ENCODE measurements at places on chromosomes 16 and 17.

DNA sequence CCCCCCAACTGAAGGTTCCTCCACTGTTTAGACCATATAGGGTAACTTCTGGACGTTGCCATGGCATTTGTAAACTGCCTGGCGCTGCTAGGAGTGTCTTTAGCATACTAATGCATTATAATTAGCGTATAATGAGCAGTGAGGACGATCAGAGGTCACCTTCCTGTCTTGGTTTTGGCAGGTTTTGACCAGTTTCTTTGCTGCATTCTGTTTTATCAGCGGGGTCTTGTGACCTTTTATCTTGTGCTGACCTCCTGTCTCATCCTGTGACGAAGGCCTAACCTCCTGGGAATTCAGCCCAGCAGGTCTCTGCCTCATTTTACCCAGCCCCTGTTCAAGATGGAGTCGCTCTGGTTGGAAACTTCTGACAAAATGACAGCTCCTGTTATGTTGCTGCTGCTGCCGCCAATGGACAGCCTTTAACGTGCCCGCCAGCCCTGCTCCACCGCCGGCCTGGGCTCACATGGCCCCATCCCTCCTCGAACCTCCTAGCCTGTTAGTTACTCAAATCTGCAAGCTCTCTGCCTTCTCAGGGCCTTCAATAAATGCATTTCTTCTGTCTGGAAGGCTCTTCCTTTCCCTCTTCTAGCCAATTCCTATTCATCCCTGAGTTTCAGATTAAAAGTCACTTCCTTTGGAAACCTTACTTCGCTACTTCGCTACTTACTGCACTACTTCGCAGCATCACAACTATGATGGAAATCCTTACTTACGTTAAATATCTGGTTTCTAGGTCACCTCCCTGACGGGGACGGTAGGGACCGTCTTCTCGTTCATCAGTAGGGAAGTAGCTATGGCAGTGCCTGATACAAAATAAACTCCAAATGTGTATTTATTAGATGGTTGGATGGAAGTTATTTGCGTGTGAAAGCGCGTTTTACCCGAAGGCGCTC lies 640 bp upstream of the NAGLU start:
- DNase-seq, result no peak

GRCh38 chr17:80360396-80360795 lies 54.6 kb upstream of the ENDOV start:
- no peak for DNase-seq

DNA sequence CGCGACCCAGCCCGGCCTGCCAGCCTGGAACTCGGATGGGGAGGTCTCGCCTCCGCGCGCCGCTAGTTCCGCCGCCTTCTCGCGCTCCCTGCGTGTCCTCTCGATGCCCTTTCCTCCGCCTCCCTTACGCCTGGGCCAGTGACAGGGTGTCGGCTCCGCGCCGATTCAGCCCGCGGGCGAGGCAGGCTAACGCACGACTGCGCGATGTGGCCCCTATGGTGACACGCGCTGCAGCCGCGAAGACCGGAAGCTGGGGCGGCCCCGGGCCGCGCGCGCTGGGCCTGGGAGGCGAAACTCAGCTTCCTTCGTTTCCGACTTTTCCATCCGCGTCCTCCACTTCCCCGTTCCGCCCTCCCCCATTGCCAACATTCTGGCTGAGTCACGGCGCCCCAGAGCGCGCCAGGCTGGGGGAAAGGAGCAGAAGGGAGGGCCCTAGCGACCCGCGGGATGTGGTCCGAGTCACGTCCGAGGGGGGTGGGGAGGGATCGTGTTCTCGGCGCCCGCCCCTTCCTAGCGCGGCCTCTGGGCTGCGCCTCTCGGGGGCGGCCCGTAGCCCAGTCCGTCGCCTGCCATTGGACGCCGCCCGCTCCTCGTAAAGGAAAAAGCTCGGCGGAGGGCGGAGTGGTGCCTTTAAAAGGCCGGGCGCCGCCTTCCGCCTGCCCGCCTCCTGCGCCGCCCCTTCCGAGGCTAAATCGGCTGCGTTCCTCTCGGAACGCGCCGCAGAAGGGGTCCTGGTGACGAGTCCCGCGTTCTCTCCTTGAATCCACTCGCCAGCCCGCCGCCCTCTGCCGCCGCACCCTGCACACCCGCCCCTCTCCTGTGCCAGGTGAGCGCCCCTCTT lies at the start of gene ALDOA:
Gene ALDOA (plus strand): TSS at position 659 of the 841 bp plus-strand sequence. CDS start 1,138 bp downstream, outside the sequence.
- peak; percentile 98 for DNase-seq

- no peak for DNase-seq
These were observed 25.8 kb upstream of the STH start for GRCh38 chr17:45973099-45973780.

- DNase-seq, result no peak
These were observed 23.8 kb downstream of the SDK2 start for GRCh38 chr17:73620414-73620813.

DNA sequence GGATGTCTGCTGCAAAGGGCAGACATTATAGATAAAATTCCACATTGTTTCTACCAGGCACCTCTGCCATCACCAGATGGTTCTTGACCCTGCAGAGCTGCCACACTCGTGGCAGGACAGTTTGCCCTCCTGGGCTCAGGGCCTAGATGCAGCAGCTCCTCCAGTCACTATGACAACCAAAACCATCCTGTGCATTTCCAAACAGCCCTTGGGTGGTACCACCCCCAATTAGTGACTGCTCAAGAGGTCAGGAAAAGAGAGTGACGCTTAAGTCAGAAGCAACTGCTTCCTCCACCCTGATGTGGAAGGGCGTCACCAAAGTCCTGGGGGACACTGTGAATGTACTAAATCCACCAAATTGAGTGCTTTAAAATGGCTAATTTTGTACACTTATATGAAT lies 109.2 kb downstream of the C16orf95 start:
- DNase-seq, result no peak

DNA sequence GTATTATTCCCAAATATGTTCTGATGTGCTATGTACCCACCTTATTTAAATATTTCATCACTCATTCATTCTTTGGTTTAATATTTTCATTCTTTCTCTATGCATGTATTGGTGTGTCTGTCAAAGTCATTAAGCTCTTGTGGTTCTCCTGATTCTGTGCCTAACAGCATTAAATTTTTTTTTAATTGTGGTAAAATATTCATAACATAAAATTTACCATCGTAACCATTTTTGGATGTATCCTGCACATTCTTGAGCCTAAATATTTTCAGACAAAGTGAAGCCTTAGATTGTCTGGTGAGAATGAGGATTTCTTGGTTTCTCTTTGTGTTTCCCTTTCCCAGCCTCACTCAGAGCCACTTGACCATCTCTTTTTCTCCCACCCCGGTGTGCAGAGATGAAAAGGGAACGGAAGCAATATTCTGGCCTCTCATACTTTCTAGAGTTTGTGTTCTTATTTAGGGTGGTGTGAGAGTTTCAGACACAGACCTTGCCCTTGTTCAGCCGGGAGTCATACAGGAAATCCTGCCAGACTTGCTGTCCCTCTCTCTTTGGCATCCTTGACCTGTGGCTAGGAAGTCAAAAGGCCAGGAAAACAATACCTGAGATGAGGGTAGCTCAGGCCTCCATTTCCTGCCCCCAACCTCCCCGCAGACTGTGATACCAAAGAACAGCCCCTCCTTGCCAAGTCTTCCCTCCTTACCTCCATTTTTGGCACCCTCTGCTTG lies 4.9 kb downstream of the CCL5 start:
- no peak for DNase-seq

GRCh38 chr17:50267074-50267841 lies 7.0 kb upstream of the TMEM92 start:
- no peak for DNase-seq

DNA sequence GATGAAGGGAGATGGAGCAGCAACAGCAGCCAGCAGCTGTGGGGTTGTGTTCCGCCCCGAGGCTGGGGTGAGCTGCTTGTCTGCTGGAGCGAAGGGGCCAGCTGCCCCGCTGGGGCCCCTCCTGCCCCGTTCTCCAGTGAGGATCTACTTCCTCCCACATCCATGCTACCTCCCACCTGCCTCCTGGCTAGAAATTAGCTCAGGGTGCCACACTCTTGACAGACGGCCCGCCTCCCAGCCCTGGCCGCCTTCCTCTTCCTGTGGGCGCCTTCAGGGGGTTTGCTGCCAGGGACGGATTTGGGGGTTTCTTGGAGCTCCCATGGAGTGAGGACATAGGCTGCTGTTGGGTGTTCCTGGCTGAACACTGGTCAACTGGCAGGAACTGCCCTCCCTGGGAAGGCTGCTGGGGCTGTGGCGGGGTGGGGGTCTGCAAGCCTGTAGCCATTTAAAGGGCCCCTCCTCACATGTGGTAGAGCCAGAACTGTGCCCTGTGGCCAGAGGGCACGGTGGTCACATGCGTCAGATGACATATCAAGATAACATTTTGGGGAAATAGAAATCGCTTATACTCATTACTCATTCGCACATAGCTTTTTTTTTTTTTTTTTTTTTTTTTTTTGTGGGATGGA lies 13.1 kb downstream of the TBC1D24 start:
- no peak for DNase-seq

DNA sequence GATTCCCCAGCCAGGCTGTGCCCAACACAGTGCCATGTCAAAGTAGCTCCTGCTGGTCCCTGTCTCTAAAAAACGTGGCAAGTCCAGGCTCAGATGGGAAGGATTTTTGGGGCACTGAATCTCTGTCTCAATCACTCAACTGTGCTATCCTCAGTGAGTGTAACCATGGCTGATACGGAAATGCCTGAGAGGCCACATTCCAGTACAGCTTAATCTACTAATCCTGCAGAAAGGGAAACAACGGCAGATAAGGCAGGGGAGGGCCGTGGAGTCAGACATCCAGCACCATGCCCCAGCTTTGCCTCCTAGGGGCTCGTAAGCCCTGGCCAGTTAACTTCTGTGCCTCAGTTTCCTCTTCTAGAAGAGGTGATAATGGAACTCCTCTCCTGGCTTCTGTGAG lies 251.7 kb downstream of the CPPED1 start:
- no peak for DNase-seq

DNA sequence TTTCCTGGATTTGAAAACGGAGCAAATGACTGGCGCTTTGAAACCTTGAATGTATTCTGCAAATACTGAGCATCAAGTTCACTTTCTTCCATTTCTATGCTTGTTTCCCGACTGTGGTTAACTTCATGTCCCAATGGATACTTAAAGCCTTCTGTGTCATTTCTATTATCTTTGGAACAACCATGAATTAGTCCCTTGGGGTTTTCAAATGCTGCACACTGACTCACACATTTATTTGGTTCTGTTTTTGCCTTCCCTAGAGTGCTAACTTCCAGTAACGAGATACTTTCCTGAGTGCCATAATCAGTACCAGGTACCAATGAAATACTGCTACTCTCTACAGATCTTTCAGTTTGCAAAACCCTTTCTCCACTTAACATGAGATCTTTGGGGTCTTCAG lies 32.3 kb downstream of the BRCA1 start:
- no peak for DNase-seq

Data from NCI-H1930 (cell line).